ENCODE measurements at places on chromosomes 2 and 18. TPM values are rescaled to one million over a fixed set of nuclear protein-coding genes. Genes with fewer than 3 reads are reported as not detected.

DNA sequence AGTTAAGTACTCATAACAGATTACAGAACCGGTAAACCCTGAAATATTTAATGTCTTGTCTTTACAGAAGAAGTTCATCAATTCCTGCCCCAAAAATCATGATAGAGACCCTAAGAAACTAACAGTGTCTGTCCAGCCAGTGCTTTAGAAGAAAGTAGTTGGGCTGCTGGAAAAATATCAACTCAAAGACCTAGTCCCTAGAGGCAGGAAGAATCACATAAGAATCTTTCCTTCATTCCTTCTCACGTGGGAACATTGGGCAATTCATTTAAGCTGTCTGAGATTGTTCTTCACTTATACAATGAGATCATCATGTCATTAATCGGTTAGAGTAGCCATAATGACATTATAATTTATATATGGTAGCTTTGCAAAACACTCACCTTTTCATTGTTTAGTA is 156.4 kb downstream of the CCBE1 start:
- H3K27ac ChIP-seq: no peak overlapping the region
- no peaks in the 10 kb centered on the region for H3K36me3 ChIP-seq
- no peak for DNase-seq
- H3K4me3 ChIP-seq: no peak overlapping the region

GRCh38 chr18:58953627-58954026 is 89.0 kb downstream of the ZNF532 start:
- peak overlapping the region; percentile 67 for H3K27ac ChIP-seq
- no peak for DNase-seq
- no peak overlapping the region for H3K4me3 ChIP-seq
- H3K27me3 ChIP-seq: no peaks in the 10 kb centered on the region
- H3K4me1 ChIP-seq: peaks cover 16% of the 10 kb centered on the region

GRCh38 chr18:63177919-63178821 is 141.4 kb downstream of the BCL2 start:
- no peak overlapping the region for H3K27ac ChIP-seq
- no peaks in the 10 kb centered on the region for H3K36me3 ChIP-seq
- peaks cover 4% of the 10 kb centered on the region for H3K4me1 ChIP-seq
- H3K27me3 ChIP-seq: no peaks in the 10 kb centered on the region
- no peak overlapping the region for H3K4me3 ChIP-seq

The FOXI3 gene
- total RNA-seq: 0.14 TPM

The TCF23 gene
- not detected for total RNA-seq

- no peaks in the 10 kb centered on the region for H3K36me3 ChIP-seq
- H3K27me3 ChIP-seq: no peaks in the 10 kb centered on the region
- peak overlapping the region; percentile 41 for H3K4me3 ChIP-seq
These were observed 916 bp downstream of the TNFRSF11A start for GRCh38 chr18:62325806-62326645.

- H3K27ac ChIP-seq: no peak overlapping the region
- no peaks in the 10 kb centered on the region for H3K4me1 ChIP-seq
- H3K36me3 ChIP-seq: peaks cover 3% of the 10 kb centered on the region
- H3K4me3 ChIP-seq: no peak overlapping the region
- no peak for DNase-seq
These were observed 86.6 kb downstream of the ITGB1BP1 start for GRCh38 chr2:9336576-9337314.

The OBSL1 gene
- total RNA-seq: 57.6 TPM

DNA sequence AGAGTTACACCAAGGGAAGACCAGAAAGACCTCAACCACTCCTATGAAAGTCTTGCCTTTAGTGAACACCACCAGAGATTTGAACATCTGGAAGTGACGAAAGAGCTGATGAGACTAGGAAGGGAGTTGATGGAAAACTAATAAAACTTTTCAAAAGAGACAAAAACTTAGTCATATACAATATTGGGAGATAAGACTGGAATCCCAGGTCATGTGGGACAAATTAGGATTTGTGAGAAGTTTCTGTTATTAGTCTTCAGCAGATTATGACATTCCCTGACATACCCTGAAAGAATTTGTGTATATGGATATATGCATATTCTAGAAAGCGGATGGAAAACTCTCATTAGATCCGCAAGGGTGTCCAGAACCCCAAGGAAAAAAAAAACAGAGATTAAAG is 145.0 kb upstream of the LTBP1 start:
- H3K27me3 ChIP-seq: no peaks in the 10 kb centered on the region
- DNase-seq: no peak
- H3K4me3 ChIP-seq: no peak overlapping the region
- peaks cover 26% of the 10 kb centered on the region for H3K4me1 ChIP-seq

The TMEM178A gene
- not detected for total RNA-seq

DNA sequence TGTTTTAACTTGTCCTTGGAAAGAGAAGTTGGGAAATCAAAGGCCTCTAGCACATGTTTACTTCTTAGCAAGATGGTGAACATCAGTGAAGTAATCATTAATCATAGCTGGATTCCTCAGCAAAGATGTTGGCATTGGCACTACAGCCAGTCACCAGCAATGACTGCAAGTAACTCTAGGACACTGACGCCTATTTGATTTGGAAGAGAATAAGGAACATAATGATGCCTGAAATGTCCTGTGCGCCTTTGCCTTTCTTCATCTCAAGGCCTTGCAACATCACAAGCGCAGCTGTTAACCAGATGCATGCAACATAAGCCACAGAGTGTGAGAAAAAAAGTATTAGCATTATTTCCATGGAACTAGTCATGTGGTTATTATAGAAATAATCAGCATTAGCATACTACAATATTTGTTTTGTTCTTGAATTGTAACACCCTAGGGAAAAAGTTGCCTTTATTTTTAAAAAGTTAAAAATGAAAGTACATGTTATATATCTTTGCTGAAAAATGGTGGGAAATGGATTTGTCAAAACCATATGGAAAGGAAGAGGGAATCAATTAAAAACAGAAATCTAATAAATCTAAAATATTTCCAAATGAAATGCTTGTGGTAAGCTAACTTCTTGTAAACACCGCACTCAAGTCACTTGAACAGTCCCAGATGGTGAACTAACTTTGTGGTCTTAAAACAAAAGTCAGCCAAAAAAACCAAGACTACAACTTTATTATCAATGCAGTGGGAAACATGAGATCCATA is 55.6 kb downstream of the THADA start:
- H3K27ac ChIP-seq: no peak overlapping the region
- no peak for DNase-seq
- no peak overlapping the region for H3K4me3 ChIP-seq
- no peaks in the 10 kb centered on the region for H3K36me3 ChIP-seq
- no peaks in the 10 kb centered on the region for H3K27me3 ChIP-seq

The CHRNG gene
- total RNA-seq: not detected

The CNGA3 gene
- not detected for total RNA-seq

DNA sequence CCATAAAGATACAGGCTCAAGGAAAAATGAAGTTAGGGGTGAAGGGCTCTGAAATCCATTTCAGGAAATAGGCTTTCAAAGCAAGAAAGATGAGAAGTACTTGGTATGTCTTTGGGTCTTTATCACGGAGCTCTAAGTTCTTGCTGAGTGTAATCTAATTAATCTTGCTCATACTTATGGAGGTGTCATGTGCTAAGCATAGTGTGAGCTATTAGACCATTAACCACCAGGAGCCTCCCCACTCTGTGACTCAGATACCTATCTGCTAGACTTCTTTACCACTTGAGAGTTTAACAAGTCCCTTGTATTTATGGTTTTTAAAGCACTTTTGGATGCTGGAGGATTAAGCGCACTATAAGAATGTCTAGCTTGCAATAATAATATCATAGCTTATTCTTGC is 678.7 kb downstream of the EPHA4 start:
- no peak overlapping the region for H3K4me3 ChIP-seq
- no peaks in the 10 kb centered on the region for H3K27me3 ChIP-seq
- no peak for DNase-seq

GRCh38 chr2:160301420-160301819 is 101.3 kb upstream of the ITGB6 start:
- H3K4me1 ChIP-seq: no peaks in the 10 kb centered on the region
- no peaks in the 10 kb centered on the region for H3K27me3 ChIP-seq
- H3K36me3 ChIP-seq: peaks cover 4% of the 10 kb centered on the region
- H3K27ac ChIP-seq: no peak overlapping the region
- H3K4me3 ChIP-seq: no peak overlapping the region
- DNase-seq: no peak

GRCh38 chr18:12306752-12307700 is 1.0 kb upstream of the TUBB6 start:
- no peaks in the 10 kb centered on the region for H3K27me3 ChIP-seq
- H3K36me3 ChIP-seq: peaks cover 2% of the 10 kb centered on the region
- H3K4me3 ChIP-seq: no peak overlapping the region
- H3K4me1 ChIP-seq: peaks cover 26% of the 10 kb centered on the region
- peak overlapping the region; percentile 24 for H3K27ac ChIP-seq
- no peak for DNase-seq

- no peaks in the 10 kb centered on the region for H3K4me1 ChIP-seq
- no peaks in the 10 kb centered on the region for H3K36me3 ChIP-seq
- no peak overlapping the region for H3K27ac ChIP-seq
- H3K4me3 ChIP-seq: no peak overlapping the region
- no peak for DNase-seq
- no peaks in the 10 kb centered on the region for H3K27me3 ChIP-seq
These were observed 88.5 kb upstream of the ODC1 start for GRCh38 chr2:10536569-10537133.

DNA sequence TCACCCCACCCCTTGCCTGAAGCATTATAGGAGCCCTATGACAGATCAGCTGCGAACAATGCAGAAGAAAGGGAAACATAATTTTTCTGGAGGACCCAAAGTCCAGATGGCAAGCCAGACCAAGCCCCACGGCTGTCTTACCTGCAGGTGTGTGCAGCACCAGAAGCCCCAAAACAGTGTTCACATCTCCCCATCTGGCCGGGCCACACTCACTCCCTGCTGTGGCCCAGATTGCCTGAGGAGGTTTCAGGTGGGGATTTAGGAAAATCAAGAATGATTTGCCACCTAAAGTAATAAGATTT is 11.7 kb upstream of the STK17B start:
- no peak overlapping the region for H3K4me3 ChIP-seq
- no peak for DNase-seq
- H3K27me3 ChIP-seq: no peaks in the 10 kb centered on the region
- H3K36me3 ChIP-seq: no peaks in the 10 kb centered on the region
- no peak overlapping the region for H3K27ac ChIP-seq

The EMX1 gene
- 3.6 TPM for total RNA-seq

All from Caco-2 (cell line).